ENCODE measurements at places on chromosomes 2 and 18.

DNA sequence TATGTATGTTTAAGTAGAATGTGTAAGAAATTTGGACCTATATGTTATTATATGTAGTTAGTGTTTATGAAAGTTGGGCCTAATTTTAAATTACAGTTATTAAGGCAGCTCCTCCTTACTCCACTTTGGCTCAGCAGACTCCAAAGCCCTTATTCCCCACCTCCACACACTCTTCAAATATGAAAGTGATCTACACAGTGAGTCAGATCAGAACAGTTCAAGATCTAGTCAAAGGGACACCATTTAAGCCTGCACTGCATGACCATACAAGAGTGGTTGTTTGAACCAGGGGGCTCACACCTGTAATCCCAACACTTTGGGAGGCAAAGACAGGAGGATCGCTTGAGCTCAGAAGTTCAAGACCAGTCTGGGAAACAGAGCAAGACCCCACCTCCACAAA, 21.2 kb upstream of the PMAIP1 start:
- no peak for DNase-seq

DNA sequence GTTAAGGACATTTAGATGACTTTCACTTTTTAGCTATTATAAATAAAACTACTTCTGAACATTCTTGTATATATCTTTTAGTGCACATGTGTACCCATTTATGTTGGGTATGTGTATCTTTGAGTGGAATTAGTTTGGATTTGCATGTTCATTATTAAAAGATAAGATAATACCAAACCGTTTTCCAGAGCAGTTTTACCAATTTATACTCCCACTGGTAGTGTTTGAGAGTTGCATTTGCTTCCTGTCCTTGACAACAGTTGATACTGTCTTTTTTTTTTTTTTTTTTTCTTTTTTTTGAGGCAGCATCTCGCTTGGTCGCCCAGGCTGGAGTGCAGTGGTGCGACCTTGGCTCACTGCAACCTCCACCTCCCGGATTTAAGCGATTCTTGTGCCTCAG, 23.3 kb downstream of the SLC30A6 start:
- DNase-seq, result no peak

DNA sequence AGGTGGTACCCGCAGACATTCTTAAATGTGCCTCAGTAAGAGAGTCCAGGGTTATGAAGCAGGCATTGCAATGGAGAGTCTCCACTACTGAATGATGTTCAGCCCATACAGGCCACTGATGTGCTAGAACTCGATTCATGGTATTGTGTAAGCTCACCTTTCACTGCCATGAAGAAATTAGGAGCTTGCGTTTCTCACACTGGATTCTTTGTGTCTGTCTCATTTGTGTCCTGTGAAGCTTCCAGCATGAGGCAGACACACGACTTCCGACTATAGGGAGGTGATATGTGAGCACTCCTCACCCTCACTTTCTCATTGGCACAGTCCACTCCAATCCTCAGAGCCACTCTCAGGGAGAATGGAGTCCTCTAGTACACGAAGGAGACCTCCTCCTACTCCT, 677.4 kb upstream of the RAB6C start:
- no peak for DNase-seq

DNA sequence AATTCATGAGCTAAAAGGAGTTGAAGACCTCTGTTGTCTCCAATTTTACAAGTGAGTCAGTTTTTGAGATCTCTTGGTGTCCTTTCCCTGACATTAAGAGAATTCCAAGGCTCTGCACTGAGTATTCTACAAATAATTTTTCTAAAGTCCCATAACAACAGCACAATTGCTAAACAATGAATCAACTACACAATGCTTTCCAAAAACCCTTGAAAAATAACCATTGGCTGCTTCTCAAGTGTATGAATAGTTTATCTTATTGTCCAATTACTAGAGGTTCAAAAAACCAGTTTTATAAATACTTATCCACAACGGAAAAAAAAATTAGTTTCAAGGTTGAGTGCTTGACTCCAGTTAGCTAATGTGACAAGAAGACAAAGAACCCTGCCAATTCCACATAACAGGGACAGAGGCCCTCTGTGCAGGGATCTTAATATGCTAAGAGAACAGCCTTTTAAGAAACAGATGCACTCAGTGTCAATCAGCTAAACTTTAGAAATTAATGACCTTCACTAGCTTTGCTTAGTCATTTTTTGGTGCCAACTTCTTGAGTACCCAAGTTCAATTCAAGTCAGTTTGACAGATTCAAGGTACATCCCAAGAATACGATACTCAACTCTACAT, 266.6 kb upstream of the CYP26B1 start:
- peak; percentile 7 for DNase-seq

DNA sequence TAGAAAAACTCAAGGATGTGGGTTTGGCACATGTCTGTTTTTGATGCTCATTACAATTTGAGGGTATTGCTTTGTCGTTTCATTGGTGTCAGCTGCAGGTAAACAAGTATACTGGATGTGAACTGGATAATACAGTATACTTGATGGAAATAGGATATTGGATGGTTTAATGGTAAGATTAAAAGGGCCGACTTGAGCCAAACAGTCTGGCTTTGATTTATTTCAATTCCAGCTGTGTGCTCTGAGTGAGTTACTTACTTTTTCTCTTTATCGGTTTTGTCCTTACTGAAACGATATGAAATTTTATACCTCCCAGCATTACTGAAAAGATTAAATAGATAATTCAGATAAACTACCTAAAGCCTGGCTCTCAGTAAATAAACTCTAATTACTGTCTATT, 227.6 kb downstream of the ASXL3 start:
- no peak for DNase-seq

GRCh38 chr2:106053116-106053515, 141.0 kb downstream of the UXS1 start:
- no peak for DNase-seq

DNA sequence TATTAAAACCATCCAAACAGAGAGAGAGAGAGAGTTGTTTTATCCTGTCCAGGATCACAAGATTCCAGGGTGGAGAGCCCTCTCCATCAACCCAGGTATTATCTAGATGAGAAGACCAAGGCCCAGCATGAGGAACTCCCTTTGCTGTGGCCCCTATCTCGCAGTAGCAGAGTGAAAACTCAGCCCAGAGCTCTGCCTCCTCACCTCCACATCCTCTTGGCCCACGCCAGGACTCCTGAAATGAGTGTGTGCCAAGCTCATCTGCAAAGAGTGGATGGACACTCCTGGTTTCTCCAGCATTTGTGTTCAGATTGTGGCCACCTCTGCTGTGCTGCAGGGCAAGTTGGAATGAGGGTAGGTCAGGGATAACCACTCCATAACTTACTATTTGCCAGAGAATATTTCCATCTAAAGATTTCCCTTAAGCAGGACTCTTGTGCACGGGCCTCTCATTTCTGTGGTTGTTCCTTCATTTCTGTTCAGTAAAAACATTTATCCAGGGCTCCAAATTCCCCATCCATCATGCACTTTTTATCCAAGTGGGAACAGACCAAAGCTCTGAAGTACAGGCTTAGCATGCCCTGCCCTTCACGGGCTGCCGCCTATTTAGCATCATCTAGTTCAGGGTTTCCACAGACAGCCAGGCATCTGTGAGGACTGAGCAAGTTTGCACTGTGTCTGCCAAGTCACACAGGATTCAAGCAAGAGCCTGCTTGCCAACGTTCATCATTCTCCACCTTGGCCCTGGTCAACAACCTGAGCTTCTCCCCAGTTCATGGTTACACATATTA, 583.2 kb upstream of the ID2 start:
- peak; percentile 13 for DNase-seq

DNA sequence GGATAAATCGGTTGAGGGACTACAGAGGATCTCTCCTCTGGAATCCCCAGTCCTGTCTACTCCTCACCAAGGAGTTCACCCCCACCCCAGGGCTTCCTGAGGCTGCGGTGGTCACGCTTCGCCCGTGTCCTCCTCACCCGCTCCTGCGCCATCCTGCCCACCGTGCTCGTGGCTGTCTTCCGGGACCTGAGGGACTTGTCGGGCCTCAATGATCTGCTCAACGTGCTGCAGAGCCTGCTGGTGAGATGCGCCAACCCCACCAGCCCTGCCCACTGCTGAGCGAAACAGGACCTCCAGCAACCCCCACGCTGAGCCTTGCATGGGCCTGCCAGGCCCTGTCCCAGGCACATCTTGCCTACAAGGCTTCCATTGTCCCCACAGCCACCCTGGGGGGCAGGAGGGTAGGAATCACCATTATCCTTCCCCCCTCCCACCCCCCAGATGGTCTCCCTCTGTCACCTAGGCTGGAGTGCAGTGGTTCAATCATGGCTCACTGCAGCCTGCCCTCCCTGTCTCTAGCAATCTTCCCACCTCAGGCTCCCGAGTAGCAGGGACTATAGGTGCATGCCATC, 6.7 kb upstream of the CTDSP1 start:
- no peak for DNase-seq
